ENCODE measurements at places on chromosomes 4 and X.

DNA sequence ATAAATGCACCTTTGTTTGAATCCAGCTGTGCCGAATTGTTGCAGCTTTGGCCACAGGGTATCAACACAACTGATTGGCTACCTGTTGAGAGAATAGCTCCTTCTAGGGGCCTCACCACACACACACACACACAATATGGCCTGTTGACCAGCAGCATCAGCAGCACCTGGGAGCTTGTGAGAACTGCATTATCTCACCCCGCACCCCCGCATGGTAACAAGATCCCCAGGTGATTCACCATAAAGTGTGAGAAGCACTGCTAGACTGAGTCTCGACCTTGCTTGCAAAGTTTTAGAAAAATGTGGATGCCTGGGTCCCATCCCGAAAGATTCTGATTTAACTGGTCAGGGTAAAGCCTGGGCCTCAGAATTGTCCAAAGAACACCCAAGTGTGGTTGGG, 176.9 kb upstream of the PRPS2 start:
- no peak for DNase-seq

DNA sequence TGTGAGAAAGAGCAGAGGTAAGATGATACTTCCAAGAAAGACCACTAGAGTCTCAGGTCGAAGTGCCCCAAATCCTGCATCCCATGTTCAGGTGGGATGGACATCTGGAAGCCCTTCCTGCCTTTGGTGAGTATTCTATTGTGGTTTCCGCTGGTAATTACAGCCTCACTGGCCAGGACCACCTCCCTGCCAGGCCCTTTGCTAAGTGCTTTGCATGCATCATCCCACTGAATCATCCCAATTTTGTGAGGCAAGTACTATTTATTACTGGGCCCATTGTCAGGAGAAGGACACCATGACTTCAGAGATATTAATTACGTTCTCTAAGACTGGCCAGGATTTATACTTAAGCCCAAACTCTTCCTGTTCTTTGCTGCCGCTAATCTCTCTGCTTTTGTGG, 10.7 kb upstream of the PASD1 start:
- DNase-seq = no peak

DNA sequence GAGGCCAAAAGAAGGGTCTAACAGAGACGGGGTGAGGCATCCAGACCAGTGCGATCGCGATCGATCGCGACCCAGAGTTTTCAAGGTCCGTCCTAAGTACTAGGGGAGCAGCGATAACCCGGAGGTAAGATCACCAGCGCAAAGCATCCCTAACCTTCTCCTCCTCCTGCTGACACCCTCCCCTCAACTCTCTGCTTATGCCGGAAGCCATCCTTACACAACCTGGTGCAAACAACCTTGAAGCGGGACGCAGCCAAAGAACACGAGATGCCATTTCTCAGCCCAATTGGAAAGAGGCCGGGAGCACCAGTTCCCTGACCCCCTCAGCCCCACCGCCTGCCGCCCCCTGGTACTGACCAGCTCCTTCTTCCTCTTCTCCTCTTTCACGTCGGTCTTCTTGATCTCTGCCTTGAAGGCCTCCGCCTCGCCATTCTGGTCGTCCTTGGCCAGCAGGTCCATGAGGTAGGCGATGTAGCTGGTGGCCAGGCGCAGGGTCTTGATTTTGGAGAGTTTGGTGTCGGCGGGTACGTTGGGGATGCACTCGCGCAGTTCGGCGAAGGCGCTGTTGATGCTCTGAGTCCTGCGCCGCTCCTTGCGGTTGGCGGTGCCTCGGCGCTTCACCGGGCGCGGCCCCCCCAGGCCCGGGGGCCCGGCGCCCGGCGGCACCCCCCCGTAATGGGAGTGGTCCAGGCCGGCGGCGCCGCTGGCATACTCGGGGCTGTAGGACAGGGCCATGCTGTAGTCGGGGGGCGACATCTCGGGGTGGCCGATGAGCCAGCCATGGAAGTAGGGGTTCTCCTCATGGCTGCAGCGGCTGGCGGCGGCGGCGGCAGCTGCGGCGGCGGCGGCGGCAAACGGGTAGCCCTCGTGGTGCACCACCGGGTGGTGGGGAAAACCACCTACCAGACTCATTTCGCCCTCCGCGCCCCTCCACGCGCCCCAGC, 1.4 kb downstream of the HAND2 start:
- DNase-seq = no peak

GRCh38 chr4:119244832-119245231, 32.3 kb downstream of the USP53 start:
- no peak for DNase-seq

DNA sequence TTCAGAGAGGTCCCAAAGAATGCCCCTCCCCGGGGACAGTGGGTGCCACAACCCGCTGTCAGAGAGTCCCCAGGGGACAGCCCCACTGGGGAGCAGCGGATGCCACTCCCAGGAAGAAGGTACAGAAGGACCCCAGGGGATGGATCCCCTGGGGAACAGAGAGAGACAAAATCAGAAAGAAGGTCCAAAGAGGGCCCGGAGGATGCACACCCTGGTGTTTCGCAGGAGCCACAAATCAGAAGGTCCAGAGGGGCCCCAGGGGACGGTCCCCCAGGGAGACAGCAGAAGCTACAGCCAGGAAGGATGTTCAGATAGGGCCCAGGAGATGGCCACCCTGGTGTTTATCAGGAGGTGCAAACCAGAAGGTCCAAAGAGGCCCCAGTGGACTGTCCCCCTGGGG, 1.4 kb downstream of the TEX13D start:
- DNase-seq = no peak

DNA sequence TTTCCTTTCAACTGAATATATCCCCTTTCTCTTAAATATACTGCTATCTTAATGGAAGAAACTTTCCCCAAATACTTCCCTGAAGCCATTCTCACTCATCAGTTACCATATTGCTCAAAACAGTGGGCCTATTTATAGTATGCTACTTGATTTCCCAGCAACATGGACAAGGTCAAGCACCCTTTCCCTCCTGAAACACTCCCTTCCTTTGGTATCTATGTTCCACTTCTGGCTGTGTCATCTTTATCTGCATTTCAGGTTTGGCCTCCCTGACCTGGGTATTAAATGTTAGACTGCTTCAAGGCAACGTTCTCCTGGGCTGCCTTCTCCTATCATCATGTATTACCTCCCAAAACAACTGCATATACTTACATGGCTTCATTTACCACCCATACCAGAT, 101.3 kb downstream of the ZAR1 start:
- DNase-seq = no peak

GRCh38 chrX:69510914-69511513, 6.9 kb downstream of the NALF2 start:
- DNase-seq = no peak
